ENCODE measurements at places on chromosomes 4 and X.

- no peak for DNase-seq
Observed at GRCh38 chrX:10482261-10482660, 138.1 kb downstream of the MID1 start.

GRCh38 chr4:184748251-184748652 lies 14.4 kb upstream of the CENPU start:
- no peak for DNase-seq

GRCh38 chrX:17098516-17099247 lies 152.2 kb downstream of the REPS2 start:
- no peak for DNase-seq

DNA sequence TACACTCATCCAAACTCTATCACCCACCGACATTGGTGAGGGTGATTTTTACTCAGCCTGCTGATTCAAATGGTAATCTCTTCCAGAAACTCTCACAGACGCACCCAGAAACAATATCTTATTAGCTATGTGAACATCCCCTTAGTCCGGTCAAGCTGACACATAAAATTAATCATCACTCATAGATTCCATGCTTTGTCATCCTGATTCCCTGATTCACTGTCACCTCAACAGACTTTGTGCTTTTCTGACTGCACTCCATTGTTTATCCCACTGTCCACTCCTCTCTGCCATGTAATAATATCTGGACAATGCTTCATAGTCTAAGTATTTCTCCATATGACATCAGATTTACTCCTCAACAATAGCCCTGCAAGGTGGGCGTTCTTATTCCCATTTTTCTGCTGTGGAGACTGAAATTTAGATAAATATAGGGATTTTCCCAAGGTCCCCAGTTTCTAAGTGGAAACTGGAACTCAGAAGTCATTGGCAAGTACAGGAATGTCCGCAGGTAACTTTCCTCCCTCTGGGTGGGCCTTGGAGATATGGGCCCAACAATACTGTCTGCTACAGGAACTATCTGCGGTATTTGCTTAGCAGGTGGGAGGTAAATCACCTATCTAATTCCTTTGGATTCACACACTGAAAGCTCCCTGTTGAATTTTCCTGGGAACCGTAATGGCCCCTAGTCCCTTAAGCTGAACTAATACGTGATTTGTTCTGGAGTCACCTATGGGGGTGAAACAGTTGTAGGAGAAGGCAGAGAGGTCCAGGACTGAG lies 228.6 kb upstream of the BCOR start:
- DNase-seq, result no peak

GRCh38 chr4:169492436-169493163 lies 119.8 kb downstream of the NEK1 start:
- no peak for DNase-seq

- no peak for DNase-seq
Observed at GRCh38 chr4:38449506-38450174, 214.4 kb upstream of the KLF3 start.

GRCh38 chr4:171538601-171539100 lies 274.6 kb upstream of the GALNTL6 start:
- DNase-seq, result no peak

All from stimulated activated CD4-positive, alpha-beta T cell treated with anti-CD3 and anti-CD28 coated beads, TNF-alpha, amount 100 ng/mL, for 1 hour (primary cell).